ENCODE measurements at places on chromosomes 12 and 14.

DNA sequence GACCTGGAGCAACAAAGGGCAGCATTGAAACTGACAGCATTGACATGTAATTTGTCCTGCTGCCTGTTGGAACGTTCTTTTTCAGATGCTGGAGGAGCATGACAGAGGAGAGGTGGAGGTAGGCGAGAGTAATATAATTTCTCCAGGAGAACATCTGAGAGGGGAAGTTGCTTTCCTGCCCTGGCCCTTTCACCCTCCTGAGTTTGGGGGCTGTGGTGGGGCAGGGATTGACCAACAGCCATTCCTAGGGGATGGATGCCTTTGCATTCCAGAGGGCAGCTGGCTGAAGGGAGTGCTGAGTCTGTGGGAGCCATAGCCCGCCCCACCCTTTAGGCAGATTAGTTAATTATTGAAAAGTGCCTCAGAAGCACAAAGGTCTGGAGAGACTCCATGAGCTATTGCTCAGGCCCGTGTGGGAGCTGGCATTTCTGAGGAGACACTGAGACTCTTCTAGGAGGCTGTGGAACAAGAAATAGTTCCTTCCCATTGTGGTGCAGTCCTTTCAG lies 73.5 kb downstream of the ARF6 start:
- peak; percentile 38 for ATAC-seq

DNA sequence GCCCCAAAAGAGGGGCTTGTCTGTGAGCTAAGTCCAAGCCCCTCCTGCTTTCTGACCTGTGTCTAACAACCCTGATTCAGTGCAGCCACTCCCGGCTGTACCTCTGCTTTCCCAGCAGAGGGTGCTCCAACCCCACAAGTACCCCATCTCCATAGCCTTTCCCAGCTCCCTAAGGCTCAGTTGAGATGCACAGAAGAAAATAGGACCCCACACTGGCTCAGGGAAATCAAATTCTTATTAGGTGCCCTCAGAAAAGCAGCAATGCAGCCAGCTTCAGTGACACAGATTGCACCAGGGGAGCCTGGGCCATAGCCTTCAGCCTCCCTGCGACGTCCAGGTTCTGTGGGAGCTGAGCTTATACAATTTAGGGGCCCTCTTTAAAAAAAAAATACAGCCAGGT lies 49.9 kb downstream of the LRRC74A start:
- peak; percentile 97 for ATAC-seq

GRCh38 chr12:132669166-132669879 lies 17.8 kb downstream of the POLE start:
- no peak for ATAC-seq

- ATAC-seq = no peak
Measured at GRCh38 chr12:57837864-57838562, 8.5 kb downstream of the CTDSP2 start.

DNA sequence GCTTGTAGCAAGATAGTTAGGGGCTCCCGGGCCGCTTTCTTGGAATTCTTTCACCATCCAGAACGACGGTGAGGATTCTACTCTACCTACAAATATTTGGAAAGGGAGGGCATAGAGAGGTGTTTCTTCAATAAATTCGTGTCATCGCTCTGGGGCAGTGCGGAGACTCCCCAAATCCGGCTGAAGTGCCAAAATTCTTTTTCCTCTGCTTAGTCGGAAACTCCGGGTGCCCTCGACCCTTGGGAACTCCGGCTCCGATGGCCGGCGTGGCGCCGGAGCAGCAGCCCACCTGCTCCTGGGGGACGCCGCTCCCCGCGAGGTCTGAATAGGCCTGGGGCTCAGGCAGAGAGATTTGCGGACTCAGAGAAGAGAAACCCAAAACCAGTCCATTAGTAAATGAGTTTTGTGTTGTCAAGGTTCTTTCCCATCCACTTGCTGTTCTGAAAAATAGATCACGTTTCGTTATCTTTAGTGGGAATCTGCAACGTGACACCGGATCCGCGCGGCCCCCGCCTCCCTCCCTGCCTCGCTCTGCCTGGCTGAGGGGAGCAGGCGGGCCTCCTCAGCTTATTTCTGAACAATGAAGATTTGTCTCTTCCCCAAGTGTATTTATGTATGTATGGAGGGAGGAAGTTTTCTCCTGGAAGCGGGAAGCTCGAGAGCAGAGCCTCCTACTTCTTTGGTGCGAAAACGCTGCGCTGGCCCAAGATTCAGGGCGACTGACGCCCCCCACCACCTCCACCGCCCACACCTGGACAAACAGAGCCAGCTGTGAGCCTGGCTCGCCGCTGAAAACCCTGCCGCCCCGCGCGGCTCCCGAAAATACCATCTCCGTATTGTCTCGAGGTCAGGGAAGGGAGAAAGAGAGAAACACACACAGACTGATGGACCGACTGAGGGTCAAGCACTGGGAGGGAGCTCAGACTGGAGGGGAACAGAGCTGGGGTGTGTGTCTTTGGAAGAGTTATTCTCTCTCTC lies 3.7 kb upstream of the SIX1 start:
- ATAC-seq = no peak
